ENCODE measurements at places on chromosomes 2 and 18.
A peak's percentile ranks its signal among the peaks of the same experiment; 100 is the strongest.

DNA sequence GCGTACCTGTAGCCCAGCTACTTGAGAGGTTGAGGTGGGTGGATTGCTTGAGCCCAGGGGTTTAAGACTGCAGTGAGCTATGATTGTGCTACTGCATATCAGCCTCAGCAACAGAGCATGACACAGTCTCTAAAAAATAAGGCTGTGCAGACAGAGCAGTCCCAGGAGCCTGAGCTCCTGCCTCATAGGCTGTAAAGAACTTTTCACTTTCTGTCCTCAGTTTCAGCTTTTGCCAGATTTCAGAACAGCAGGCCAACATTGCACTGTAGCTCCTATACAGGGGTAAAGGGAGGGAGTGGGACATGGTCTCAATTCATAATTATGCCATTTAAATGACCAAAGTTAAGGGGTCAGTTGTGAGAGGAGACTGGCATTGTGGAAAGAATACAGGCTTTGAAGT, 150.6 kb downstream of the GALNT1 start:
- DNase-seq = no peak

DNA sequence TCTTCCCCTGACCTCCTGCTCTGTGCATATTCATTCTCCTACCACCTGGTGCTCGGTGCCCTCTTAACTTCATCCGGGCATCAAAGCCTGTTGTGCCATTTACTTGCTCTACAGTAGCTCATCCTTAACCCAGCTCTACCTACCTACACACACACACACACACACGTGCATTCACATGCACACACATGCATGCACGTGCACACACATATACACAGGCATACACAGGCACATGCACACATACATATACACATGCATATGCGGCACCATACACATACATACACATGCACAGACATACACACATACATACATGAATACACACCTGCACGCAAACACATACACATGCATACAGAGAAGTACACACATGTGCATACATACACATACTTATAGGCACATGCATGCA, 14.5 kb downstream of the MAL start:
- DNase-seq = no peak

DNA sequence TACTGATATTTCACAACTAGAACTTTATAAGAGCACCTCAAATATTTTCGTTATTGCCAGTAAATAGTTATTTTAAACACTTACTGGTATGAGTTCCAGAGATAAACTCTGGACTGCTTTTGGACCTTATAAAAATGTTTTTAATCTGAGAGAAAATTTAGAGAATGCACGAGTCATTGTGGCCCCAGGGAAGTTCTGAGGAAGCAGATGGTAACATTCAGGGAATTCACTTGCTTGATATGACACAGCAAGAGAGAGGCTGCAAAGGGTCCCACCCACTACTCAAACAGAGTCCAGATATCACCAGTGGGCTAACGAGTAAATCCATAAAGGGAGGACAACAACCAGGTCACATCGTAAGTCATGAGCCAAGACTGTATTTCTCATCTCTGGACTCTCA, 526.8 kb downstream of the TDRD15 start:
- no peak for DNase-seq

DNA sequence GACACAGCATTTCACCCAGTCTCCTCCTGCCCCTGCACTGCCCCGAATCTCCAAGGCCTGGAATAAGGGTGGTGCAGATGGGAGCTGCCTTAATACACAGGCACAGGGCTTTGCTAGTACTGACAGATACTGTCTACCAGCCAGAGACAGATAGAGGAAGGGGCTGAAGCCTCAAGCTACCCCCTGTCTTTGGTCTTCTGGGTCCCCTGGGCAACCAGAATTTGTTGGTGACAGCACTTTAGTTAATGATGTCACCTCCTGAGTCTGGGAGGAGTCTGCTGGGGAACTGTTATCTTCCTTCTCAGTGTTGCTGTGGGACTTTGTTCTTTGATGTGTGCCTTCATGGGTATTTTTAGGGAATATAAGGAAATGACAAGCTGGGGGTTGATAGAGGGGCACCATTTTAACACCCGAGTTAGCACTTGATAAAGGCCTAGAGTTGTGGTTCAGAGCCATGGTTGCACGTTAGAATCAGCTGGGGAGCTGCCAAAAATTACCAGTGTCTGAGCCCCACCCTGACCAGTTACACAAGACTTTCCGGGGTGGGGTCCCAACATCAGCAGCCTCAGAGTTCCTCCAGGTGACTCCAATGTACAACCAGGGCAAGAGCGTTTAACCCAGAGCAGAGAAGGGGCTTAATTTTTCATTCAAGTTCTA, 136.8 kb downstream of the SMAD7 start:
- DNase-seq = no peak

DNA sequence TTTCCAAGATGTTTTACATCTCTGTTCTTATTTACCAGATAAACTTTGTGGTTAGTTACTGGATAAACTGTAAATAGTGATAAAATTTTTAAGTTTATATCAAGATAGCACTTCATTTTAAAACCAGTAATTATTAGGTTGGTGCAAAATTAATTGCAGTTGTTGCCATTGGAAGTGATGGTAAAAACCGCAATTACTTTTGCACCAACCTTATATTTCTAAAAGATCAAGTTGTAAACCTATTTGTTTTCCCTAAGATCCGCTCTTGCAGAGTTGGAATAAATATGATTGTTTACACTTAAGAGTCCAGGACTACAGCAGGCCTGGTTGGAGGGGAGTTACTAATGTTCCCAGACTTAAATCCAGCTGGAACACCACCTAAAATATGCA, 479 bp upstream of the AOX1 start:
- DNase-seq = no peak

DNA sequence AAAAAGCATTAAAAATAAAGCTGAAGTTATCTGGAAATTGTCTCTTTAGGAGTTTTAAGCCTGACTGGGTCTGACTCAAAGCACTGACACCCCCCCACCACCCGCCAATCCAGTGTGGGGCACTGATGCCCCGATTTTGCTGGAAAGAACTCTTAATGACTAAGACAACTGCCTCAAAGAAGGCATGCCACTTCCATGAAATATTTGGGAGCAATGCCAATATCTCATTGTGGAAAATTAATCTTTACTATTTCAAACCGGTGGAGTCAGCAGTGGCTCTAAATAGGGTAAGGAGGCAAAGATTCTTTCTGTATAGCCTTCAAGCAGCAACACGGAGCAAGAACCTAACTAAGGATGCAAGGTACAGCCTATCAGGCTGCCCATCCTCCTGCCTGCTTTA, 4.5 kb downstream of the FKBP7 start:
- no peak for DNase-seq

- DNase-seq = no peak
These were observed 95.4 kb downstream of the CABLES1 start for GRCh38 chr18:23230686-23231085.

GRCh38 chr2:32010670-32011484, at the start of gene MEMO1:
TSS of gene MEMO1 (minus strand) at chr2:32011008. CDS start at chr2:32010247, 761 bp downstream.
- DNase-seq = peak; percentile 94

GRCh38 chr2:112483831-112484230, 1.9 kb downstream of the TTL start:
- DNase-seq = no peak

DNA sequence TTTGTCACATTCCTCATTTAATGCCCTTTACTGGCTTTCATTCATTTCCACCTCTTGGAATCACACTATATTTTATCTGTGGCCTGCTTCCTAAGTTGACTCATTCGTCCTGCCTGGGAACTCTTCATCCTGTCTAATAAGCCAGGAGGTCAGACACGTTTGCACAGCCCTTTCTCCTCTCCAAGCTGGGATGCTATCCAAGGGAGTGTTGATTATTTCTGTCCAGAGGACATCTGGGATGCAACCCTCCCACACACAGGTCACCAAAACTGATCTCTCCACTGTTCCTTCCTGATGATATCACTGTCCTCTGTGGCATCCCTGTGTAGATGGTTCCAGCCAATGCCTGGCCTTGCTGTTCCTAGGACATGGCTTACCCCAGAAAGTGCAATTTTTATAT, 79.8 kb upstream of the NOSTRIN start:
- no peak for DNase-seq

DNA sequence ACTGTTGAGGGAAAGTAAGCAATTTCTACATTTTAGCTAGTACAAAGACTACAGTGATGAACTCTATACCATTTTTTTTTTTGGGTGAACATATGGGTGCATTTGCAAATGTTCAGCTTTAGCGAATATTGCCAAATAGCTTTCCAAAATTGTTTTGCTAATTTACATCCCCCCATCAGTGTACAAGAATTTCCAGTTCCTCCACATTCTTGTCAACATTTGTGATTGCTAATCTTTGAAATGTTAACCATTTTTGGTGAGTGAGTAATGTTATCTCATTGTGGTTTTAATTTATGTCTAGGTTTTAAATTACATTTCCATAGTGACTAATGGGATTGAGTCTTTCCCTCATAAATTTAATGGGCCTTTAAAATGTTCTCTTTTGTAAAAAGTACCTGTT, 16.4 kb upstream of the CNRIP1 start:
- DNase-seq = no peak

- DNase-seq = peak; percentile 62
These were observed 57.0 kb downstream of the ICOS start for GRCh38 chr2:203993560-203993959.

DNA sequence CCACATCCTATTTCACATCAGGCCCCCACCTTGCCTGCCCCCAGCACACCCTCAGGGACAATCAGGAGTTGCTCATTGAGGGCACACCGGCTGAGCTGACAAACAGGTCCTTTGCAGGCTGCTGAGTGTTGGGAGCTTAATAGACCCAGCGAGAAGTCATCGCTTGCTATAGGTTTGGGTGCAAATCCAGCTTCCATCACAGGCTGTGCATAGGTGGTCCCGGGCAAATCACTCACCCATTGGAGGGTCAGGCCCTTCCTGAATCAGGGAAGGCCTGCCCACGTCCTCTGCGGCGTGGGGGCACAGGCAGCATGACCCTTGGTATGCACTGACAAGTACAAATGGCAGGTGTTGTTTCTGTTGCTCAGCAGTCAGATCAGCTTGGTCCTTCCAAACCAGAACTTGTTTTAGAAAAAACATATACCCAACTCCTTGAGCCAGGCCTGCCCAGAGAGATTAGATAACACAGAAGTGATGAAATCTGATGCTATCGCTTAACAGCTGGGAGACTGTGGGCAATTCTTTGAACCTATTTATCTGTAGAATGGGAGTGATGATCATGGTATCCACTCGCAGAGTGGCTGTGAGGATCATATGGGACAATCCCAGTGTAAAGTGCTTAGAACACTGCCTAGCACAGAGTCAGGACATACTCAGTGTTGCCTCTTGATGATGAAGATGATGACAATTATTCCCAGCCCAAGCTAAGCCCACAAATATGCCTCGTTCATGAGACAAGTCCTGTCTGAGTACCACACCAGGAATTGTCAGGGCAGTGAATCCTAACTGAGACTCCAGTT, 34.9 kb downstream of the SMAD7 start:
- no peak for DNase-seq

GRCh38 chr2:215750763-215751162, 262.6 kb downstream of the MREG start:
- no peak for DNase-seq

GRCh38 chr2:19670303-19670702, 231.5 kb downstream of the TTC32 start:
- no peak for DNase-seq

DNA sequence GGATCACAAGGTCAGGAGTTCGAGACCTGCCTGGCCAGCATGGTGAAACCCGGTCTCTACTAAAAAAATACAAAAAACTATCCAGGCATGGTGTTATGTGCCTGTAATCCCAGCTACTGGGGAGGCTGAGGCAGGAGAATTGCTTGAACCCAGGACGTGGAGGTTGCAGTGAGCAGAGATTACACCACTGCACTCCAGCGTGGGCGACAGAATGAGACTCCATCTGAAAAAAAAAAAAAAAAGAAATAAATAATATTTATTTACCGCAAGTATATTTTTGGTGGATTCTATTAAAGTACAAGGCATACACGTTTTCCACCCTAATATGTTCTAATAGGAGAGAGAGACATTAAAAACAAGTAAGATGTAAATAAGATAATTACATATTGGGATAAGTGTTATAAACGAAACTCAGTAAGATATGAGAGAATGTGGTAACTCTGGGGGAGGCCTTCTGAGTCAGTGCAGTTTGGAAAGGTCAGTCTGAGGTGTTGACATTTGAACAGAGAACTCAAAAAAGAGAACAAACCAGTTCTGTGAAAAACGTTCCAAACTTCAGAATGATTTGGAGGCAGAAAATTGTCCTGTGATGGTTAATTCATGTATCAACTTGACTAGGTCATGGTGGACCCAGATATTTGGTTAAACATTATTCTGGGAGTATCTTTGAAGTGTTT, 8.8 kb upstream of the POLI start:
- DNase-seq = peak; percentile 44

GRCh38 chr2:159051133-159051532, 82.7 kb downstream of the TANC1 start:
- no peak for DNase-seq

DNA sequence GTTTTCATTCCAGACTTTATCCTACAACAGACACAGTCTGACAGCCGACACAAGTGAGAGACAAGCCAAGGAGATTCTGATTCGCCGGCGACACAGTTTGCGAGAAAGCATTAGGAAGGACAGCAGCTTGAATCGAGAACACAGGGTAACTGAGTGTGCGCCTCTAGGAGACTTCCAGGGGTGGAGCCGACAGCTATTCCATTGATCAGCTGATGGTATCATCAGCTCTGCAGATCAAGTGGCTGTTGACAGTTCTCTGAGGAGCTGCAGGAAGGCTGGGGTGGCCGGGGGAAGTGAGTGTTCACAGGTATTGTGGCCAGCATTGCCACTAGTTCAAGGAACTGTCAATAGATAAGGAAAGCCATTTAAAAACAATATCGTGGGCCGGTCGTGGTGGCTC, 57.3 kb upstream of the TMEM182 start:
- DNase-seq = no peak

GRCh38 chr2:180463608-180464007, 456.5 kb upstream of the CWC22 start:
- DNase-seq = no peak

DNA sequence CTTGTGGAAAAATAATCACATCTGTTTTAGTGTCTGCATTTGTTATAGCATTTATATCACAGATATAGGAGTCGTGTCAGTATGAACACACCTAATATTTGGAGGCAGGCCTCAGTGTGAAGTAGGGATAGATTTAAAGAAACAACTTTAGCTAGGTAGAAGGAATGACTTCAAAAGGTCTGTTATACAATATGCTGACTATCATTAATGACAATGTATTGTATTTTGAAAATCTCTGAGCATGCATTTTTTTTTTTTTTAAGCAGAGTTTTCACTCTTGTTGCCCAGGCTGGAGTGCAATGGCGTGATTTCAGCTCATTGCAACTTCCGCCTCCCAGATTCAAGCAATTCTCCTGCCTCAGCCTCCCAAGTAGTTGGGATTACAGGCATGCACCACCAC, 248.3 kb downstream of the EN1 start:
- no peak for DNase-seq

Data from activated CD4-positive, alpha-beta T cell treated with anti-CD3 and anti-CD28 coated beads, Interleukin-2, Interleukin-4, amounts not matched to agents 100 ng/mL and 50 ng/mL, durations not matched to agents 16 hours and 8 hours (primary cell).